ENCODE measurements at places on chromosomes 12 and 14.

GRCh38 chr14:96585672-96586013 lies 83.5 kb downstream of the PAPOLA start:
- DNase-seq = no peak

GRCh38 chr12:16881986-16882570 lies 276.1 kb upstream of the LMO3 start:
- DNase-seq = no peak

- DNase-seq = no peak
Observed at GRCh38 chr12:107929436-107929835, 154.9 kb downstream of the ASCL4 start.

DNA sequence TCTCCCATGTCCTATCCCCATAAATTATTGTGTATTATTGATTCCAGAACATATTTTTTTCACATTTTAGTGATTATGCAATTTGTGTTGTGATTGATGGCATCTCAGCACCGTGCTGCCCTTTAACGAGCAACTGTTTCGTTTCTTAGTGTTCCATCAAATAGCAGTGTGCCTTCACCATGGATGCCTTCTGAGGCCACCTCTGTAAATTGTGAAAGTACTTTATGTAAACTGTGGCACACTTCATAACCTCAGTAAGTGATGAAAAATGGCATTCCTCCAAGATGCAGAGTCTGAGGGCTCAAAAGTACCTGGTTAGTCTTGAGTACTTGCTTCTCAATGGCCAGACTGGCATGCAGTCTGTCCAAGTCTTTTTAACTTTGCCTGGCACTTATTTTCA lies 8.2 kb downstream of the CHST11 start:
- DNase-seq = no peak

GRCh38 chr12:61213646-61214045 lies 1046.6 kb upstream of the USP15 start:
- DNase-seq = no peak

DNA sequence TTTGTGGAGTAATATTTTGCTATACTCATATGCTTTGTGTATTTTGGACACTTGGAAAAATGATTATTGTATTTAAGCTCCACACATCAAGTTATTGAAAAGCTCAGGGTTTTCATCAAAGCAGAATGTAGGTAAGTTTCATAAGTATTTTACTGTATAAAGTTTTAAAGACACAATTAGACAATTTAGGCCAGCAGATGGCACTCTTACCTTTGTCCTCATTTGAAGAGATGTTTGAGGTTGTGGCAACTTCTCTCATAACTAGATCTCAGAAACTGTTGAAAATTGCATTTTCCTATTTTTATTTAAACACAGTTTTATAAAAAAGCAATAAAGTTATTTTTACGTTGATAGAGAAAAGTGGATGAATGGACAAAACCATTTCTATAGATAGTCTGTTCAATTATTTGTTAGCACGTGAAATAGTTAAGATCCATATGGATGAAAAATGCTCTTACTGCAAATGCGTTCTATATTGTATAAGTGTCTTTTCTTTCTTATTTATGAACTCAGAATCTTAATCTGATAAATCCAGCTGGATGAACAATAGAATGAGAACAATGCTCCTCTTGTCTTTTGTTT lies 300.0 kb downstream of the AEBP2 start:
- peak; percentile 30 for DNase-seq

GRCh38 chr12:24879644-24880043 lies 69.3 kb downstream of the BCAT1 start:
- no peak for DNase-seq

GRCh38 chr14:100612986-100613385 lies 25.8 kb upstream of the BEGAIN start:
- DNase-seq = no peak

DNA sequence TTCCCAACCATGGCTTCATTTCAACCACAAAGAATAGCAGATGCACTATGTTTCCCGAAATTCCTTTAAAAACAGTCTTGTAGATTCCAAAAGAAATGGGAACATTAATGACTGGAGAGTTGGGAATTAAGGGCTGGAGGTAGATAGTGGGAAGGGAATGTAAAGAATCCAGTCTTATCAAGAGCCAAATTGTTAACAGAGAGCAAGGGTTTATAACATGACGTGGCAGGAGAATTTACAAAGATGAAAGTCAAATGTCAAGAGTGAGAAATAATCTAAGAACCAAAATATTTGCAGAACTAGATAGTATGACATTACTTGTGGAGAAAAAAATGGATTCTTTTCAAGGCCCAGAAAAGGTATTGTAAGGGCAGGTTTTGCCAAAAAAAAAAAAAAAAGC lies 200.9 kb downstream of the GRIN2B start:
- DNase-seq = no peak

DNA sequence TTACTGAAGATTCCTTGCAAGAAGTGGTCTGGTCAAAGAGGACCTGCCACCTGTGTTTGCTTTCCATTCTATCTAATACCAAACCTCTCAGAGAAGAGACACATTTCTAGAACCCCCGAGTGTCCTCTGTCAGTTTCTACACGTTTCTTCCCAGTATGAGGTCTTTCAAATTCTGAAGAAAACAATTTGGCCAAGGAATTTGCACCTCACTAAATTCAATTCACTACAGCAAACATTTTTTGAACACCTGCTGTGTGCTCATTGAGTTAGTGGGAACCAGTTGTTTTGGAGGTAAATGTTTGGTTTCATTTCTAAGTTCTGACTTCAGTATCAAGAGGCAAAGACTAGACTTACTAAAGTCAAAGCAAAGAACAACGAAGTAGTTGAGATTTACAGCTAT lies 19.4 kb downstream of the GPR19 start:
- no peak for DNase-seq

DNA sequence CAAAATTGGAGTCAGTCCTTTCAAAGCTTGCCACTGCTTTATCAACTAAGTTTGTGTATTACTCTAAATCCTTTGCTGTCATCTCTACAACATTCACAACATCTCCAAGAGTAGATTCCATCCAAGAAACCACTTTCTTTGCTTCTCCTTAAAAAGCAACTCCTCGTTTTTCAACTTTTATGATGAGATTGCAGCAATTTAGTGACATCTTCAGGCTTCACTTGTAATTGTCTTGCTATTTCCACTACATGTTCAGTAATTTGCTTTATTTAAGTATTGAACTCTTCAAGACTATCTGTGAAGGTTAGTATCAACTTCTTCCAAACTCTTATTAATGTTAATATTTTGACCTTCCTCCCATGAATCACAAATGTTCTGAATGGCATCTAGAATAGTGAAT lies 747.9 kb downstream of the TMTC2 start:
- DNase-seq = no peak

DNA sequence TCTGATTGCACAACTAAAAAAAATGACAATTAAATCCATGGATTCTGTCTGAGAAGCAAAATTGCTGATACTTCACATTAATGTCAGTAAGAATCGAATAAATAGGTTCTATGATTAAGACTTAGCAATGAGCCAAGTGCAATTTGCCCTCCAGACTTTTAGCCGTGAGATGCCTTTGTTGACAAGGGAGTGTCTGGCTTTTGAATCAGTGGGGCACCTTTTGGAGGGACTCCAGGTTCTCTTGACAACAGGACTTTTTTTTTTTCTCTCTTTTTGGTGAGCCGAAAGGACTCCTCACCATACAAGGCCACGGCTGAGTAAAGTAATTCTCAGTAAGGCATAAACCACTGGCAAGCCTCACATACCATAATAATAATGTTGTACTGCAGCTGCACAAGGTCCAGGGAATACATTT lies 4.7 kb upstream of the MDM1 start:
- DNase-seq = peak; percentile 16
